Activated CD8-positive, alpha-beta memory T cell treated with anti-CD3 and anti-CD28 coated beads for 1 hour (primary cell): ENCODE measurements at places on chromosomes 11 and 22.

DNA sequence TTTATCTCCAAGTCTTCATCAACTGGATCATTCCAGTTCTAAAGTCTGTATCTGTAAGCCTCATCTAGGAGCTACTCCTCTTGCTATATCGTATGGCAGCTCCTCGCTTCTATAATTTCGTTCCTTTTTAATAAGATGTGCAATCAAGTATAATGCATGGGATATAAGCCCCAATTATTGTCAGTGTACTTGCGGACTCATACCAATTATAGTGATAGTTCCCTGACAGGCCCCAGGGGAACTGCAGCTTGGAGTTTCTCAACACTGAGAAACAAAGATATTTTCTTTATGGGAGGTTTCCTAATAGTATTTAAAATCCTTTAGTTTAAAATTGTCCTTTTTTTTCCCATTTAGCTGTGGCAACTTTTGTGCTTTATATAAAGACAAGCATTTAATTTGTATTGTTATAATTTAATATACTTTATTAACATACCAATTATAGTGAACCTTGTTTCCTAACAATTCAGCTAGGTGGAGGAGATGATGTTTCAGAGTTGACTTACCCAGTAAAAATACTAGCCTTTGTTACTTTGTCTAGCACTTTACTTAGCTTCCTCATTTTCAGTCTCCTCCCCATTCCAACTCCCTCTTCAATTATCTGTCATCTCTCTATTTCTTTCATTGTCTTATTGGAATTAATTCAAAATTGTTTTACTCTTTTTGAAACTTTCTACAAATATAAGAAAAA, 25.3 kb upstream of the DDX17 start:
- DNase-seq: no peak

GRCh38 chr11:85758026-85758425, 52.9 kb downstream of the SYTL2 start:
- no peak for DNase-seq

GRCh38 chr22:22460635-22461034, 47.9 kb downstream of the ZNF280B start:
- DNase-seq: no peak

DNA sequence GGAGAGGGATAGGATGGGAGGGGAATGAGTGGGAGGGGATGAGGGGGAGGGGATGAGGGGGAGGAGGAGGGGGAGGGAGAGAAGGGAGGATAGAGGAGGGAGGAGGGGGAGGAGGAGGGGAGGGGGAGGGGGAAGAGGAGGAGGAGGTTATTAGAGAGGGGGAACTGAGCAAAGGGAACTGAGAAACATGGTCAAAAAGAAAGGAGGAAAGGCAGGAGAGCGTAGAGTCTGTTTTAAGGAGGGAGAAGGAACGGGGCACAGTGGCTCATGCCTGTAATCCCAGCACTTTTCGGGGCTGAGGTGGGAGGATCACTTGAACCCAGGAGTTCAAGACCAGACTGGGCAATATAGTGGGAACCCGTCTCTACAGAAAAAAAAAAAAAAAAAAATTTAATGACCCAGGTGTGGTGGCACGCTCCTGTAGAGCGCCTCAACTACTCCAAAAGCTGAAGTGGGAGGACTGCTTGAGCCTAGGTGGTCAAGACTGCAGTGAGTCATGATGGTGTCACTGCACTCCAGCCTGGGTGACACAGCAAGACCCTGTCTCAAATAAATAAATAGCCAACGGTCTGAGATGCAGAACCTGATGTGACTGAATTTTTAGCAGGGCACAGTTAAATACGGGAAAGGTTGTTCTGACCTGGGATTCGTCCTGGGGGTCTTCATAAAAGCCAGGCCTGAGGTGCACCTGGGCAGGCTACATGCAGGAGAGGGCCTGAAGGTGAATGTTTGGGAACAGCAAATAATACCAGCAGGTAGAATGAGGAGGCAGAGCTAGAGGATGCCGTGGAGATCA, 4.0 kb downstream of the B3GNT6 start:
- no peak for DNase-seq

DNA sequence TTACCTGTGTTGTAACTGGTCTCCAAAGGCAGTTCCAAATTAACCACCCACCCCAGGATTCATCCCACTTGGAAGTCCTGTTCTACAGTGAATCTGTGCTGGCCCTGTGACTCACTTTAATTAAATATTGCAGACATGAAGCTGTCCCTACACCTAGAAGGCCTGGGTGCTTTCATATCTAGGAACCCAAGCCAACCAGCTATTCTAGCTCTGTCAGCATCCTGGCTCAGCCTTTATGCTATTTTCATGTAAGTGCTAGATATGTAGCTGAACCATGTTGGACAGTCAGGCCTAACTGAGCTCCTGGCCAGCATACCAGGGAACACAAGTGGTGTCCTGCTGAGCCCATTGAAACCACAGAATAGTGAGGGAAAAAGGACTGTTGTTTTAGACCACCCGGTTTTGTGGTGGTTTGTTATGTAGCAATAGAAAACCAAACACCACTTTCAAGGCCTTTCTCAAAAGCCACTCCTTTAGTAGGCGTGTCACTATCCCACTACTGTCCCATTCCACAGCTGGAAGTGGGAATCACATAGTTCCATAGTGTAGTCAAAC, 30.3 kb downstream of the CNTF start:
- DNase-seq: no peak

GRCh38 chr22:36211237-36211861, 9.7 kb upstream of the APOL4 start:
- no peak for DNase-seq

DNA sequence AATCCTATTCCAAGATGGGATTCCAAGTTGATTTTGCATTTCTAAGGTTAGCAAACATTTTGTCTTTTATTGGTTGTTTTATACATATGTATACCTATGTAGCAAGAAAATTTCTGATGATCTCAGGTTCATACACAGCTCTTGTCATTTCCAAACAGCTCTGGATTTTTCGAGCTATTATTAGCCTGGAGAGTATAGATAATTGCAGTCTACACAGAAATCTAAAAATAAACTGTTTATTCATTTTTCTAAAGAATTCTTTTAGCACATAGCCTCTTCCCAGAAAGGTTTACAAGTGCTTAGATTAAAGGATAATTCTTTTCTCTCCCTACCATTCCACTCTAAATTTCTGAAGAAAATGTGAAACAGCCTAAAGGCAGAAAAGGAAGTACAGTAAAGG, 705.0 kb downstream of the NTM start:
- no peak for DNase-seq

DNA sequence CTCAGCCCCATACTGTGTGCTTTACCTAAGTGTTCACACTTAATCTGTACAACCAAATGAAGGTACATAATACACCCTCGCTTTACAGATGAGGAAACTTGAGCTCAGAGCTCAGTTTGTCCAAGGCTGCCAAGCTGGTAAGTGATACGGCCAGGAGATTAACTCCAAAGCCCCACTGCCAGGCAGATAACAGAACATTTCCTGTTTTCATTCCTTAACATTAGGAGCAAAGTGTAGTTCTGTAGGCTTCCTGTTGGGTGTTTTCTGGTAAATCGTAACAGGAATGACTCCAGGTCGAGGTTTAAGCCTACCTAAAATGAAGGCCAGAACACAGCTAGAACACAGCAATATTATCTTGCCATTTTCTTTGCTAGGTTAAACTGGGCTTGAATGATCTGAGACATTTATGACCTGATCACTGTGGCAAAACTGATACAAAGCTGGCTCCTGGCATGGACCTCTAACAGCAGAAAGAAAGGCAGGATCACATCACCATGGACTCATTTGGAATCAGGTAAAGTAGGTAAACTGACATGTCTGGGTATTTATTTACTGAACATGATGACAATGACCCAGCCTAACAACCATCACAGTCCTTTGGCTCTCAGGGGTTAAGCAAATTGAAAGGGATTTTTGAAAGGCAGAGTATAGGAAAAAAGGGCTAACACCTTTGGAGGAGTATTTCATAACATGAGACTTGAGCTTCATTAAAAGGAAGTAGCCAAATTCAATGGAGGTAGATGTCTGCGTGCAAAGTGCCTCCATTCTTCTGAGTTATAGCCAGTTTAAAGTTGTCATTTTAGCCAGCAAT, 3.9 kb upstream of the NUP50 start:
- DNase-seq: no peak

- no peak for DNase-seq
Measured at GRCh38 chr11:69891421-69892236, 72.4 kb upstream of the FGF3 start.

DNA sequence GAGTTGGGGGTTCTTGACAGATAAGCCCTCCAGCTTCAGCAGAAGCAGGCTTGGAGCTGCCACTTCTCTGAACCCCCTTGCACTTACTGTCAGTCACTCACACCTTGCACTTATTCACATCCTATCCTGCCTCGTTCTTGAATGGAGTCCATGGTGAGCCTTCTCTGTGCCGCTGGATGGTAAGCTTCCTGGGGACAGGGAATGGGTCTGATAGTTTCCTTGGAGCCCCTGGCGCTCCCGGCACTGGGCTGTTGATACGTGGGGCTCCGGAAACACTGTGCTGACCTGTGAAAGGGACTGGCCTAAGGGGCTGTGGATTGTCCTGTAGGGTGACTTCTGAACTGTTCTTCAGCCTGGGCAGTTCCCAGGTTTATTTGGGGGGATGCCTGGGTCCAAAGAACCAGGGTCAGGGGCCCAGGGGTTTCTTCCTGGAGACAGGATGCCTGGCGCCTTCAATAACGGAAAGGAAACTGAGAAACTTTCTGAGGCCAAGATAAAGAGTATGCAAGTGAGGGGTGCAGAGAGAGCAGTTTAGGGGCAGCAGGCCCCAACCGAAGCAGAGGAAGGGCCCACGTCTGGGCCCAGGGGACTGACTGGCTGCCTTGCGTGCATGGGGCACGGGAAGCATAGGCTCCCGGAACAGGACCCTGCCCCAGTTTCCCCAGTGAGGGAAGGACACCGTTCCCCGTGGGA, 709 bp upstream of the ST3GAL4 start:
- no peak for DNase-seq

GRCh38 chr11:40647295-40647694, 812.2 kb downstream of the LRRC4C start:
- no peak for DNase-seq

GRCh38 chr11:96333191-96333719, 9.7 kb downstream of the MAML2 start:
- DNase-seq: no peak

DNA sequence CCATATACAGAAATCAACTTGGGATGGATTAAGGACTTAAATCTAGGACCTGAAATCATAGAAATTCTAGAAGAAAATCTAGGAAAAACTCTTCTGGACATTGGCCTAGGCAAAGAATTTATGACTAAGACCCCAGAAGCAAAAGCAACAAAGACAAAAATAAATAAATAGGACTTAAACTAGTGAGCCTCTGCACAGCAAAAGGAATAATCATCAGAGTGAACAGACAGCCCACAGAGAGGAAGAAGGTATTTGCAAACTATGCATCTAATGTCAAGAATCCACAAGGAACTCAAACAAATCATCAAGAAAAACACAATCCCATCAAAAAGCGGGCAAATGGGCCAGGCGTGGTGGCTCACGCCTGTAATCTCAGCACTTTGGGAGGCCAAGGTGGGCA, 32.4 kb downstream of the TTC28 start:
- no peak for DNase-seq

- DNase-seq: no peak
Measured at GRCh38 chr11:12276356-12276755, 101.0 kb upstream of the PARVA start.

DNA sequence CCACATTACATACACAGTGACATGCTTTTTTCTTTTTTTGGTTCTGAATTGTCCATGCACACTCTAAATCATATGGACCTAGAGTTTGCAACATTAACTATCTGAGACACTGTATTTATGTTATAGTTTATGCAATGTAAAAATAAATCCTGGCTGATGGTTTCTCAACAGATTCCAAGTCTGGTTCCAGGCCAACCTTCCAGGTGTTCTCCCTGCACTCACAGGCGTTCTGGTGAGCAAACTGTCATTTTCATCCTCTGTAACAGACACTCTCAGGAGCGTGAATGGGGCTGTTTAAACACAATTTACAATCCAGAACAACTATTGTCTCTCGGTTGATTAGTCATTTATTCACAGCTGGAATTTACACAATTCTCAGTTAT, 36.5 kb upstream of the ANKK1 start:
- DNase-seq: no peak

DNA sequence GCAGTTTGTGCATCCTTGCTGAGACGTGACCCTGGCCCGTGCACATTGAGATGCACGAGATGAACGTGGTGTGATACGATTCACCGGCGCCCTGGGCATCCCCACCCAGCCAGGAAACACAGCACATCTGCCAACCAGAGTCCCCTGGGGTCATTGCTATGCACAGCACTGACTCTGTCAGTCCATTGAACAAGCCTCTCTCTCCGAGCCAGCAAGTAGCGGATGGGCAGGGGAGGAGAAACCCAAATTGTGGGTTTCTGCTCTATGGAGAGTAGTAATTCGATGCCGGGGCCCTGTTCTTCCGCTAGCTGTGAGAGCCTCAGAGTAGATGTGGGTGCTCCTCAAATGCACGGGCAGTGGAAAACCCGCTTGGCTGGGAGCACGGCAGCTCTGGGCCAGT, 85.1 kb downstream of the ARHGAP8 start:
- no peak for DNase-seq

DNA sequence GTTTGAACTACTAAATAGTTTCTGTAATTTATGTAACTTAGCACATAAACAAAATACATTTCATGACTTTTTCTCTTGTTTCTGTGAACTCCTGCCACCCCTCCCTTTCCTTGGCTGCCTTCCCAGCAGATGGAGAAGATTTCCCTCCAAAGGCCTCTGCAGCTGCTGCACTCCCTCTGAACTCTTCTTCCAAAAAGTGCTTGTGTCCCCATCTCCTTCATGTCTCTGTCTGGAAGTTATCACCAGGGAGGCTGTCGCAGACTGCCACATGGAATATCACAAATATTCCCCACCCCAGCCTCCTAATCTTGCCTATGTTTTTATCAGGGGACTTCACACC, 1068.3 kb downstream of the OPCML start:
- no peak for DNase-seq

- no peak for DNase-seq
Measured at GRCh38 chr11:114774599-114775361, 96.5 kb downstream of the NXPE2 start.

DNA sequence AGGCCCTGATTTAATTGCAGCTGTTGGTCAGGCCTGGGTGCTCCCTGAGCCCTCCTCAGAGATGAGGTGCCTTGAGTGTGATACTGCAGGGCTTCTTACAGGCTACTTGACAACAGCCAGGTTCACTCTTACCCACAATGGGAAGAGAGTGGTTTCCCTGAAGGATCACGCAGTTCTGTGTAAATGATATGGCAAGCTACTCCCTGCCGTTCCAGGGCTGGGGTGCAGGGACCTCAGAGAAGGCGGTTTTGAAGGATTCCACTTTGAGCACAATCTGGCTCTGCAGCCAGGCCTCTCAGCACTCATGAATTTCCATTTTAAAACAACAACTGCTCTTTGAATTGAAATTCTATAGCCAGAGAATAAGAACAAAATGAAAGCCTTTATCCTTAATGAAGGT, 92.9 kb downstream of the SLC17A6 start:
- no peak for DNase-seq

GRCh38 chr11:57353852-57354251, 15.7 kb downstream of the P2RX3 start:
- DNase-seq: no peak
